IMR-90 (cell line): ENCODE measurements at places on chromosomes 6 and 20.

- no peak for DNase-seq
Measured at GRCh38 chr6:6728169-6728941, 139.8 kb downstream of the LY86 start.

GRCh38 chr20:14919501-14920081 lies 582.2 kb upstream of the FLRT3 start:
- DNase-seq, result no peak

DNA sequence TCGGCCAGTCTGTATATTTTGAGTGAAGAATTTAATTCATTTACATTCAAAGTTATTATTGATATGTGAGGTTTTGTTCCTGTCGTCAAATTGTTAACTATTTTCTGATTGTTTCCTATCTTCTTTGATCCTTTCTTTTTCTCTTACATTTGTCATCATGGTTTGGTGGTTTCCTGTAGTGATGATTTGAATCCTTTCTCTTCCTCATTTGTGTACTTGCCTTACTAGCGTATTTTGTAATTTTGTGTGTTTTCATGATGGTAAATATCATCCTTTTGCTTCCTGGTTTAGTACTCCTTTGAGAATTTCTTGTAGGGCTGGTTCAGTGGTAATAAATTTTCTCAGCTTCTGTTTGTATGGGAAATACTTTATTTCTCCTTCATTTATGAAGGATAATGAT lies 151.7 kb upstream of the CEP162 start:
- no peak for DNase-seq

DNA sequence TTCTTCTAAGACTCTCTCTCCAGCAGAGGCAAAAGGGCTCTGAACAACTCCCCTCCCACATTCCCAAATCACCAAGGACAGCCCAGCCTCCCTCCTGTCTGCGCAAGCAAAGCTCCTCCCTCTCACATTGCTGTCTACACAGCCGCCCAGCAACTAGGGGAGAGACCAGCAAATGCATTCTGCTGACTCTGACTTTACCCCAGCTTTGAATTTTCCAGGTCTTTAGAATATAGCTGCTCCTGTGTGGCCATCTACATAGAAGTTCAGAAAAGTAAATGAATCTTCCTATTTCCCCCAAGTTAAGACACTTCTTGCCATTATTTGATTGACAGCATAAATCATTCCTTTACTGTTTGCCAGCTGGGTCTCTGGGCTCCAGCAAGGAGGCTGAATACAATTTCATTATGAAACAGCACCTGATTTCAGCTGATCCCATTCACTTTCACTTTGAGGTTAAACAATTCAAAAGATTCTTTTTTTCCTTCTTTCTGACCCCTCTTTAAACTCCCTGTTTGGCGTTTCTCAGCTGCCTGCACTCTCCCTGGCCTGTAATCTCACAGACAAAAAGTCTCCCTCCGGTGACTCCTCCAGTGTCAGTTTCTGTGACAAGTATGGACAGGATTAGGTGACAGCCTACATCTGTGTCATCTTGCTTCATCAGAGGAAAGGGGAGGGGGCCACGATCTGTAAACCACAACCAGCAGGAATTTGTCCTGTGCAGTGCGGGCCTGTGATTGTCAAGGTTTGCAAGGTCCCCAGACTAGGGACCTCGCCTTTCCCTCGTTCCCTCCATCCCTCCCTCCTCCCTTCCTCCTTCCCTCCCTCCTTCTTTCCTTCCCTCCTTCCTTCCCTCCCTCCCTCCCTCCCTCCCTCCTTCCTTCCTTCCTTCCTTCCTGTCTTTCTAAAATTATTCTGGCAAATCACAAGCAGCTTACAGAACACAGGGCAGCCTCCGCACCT lies 205.6 kb upstream of the RIN2 start:
- DNase-seq, result peak; percentile 3

DNA sequence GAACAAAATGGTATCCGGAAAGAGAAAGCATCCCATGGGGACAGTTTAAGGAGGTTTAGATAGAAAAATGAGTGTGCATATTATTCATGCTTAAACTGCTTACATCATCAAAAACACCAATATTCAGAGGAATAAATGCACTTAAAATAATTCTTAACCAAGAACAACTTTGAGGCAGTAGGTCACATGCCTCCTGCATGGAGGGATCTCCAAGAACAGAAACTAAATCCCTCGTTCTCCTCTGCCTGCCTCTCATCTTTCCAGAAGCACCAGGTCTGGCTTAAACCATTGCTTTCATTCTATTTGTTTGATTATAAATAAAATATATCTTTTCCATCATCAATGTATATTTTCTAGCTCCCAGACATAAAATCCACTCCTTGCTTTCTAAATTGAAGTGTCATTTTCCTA lies 103.5 kb upstream of the QKI start:
- DNase-seq, result no peak

GRCh38 chr6:52415917-52416628 lies 4.1 kb upstream of the EFHC1 start:
- DNase-seq, result peak; percentile 60

- no peak for DNase-seq
Measured at GRCh38 chr20:47350181-47350550, 6.3 kb downstream of the ZMYND8 start.

DNA sequence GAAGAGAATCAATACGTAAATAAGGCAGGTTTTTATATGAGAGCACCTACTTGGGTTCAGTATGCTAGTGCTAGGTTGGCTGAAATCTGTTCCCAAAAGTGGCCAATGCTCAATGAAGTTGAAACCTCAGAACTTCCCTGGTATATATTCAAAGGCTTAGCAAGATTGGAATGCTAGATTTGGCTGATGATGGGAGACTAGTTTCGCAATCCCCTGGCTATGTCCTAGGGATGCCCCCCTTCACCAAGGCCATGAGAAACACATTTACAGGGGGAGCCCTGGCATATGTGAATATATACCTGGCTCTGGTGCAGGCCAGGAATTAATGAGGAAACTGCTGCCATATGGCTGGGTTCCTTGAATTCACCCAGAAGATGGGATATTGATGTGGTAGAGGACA lies 142.4 kb upstream of the C6orf118 start:
- no peak for DNase-seq

- DNase-seq, result no peak
Measured at GRCh38 chr6:25606151-25606550, 45.9 kb upstream of the SCGN start.

GRCh38 chr6:4318321-4318720 lies 182.9 kb upstream of the ECI2 start:
- no peak for DNase-seq

DNA sequence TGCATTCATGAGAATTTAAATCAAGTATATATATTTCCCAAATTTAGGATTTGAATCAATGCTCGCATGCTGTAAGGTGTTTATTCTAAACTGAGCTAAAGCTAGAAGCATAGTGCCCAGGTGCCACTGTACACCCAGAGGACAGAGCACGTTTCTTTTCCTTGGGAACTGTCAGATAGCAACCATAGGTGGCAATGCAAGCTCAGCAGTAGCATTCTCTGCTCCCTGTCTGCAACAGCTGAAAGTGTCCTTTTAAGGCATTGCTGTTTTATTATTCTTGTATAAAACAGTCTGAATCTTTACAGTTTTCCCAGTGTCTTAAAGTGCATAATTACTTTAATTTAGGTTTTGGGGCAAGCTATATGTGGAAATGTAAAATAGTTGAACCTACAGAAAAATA lies 443.4 kb upstream of the MMS22L start:
- DNase-seq, result no peak

DNA sequence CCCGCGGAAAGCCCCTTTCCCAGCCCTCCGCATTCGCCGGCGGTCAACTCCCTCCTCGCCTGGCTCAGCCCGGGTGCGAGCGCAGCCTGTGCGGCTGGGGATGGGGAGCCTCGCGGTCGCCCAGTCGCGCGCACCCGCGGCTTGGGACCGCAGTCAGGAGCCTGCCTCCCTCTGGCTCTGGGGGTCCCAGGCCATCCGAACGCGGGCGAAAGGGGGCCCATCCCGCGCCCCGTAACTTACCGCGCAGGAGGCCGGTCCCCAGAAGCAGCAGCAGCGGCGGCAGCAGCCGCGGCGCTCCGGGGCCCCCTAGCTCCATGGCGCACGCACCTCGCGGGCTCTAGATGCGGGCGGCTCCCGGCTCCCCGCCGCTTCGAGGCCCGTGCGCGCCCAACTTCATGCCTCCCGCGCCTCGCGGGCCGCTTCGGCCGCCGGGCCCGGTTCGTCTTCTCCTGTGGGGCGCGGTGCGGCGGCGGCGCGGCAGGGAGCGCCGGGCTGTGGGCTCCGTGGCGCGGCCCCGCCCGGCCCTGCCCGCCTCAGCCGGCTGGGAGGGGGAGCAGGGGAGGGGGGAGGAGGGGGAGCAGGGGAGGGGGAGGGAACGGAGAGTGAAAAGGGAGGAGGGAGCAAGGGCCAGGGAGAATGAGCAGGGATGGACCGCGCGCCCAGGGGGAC lies at the start of gene CHRNA4:
Gene CHRNA4, minus strand, starts transcription at position 500 of the 669 bp plus-strand sequence. Its CDS starts 184 bp downstream, at position 316.
- no peak for DNase-seq

DNA sequence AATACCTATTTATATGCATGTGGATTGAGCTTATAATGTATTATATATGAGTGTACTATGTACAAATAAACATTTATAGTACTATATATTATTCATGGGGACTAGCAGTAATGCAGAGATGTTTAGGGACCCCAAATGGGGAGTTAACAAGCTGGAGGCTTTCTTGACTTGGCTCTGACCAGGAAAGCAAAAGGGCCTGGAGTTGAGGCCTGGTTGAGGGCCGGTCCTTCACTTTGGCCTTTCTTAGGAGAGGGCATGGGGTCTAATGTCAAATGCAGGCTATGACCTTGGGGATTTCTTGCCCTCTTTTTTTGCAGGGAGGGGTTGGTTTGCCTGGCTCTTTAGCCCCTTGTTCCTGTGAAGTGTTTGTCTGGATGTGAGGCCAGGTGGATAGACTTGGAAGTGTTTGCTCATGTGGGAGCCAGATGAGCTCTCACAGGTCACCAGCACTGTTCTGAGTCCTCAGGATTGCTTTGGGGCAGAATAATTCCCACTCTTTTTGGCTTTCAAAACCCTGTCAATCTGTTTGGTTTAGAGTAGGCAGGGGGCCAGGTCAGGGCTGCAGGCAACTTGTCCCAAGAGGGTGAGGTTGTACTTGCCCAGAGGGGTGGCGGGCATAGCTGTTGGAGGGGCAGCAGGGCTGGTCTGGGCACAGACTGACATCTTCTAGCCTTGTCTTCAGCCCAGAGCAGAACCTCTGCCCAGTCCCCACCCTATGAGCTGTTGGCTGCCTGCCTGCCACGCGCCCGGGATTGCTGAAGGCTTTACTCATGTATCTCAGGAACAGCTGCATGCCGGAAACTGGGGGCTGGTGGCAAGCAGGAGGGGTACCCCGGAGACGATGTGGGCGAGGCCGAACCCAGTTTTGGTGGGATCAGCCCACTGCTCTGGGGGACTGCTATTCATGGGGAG lies 14.6 kb downstream of the TJAP1 start:
- peak; percentile 77 for DNase-seq

DNA sequence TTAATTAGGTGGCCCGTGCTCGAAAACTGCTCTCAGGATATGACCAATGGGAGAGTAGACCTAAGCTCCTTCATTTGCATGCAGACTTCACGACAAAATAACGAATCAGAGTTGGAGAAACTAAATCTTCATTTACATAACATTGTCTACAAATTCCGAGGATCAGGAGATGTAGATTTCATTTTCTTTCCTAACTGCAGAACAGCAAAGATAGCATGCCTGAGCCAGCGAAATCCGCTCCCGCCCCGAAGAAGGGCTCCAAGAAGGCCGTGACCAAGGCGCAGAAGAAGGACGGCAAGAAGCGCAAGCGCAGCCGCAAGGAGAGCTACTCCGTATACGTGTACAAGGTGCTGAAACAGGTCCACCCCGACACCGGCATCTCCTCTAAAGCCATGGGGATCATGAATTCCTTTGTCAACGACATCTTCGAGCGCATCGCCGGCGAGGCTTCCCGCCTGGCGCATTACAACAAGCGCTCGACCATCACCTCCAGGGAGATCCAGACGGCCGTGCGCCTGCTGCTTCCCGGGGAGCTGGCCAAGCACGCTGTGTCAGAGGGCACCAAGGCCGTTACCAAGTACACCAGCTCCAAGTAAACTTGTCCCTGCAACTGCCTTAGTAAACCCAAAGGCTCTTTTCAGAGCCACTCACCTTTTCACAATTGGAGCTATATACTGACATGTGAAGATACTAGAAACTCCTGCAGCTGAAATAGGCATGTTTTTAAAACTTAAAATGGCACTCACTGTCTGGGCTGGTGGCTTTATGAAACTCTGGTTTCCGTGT lies 96.5 kb downstream of the HFE start:
- peak; percentile 92 for DNase-seq

- peak; percentile 41 for DNase-seq
Measured at GRCh38 chr6:123913863-123914262, 110.2 kb downstream of the NKAIN2 start.

GRCh38 chr6:106527979-106528378 lies 101.3 kb downstream of the RTN4IP1 start:
- DNase-seq, result peak; percentile 98

GRCh38 chr6:53339424-53339823 lies 9.3 kb downstream of the ELOVL5 start:
- DNase-seq, result no peak

GRCh38 chr20:33725607-33726264 lies 5.6 kb upstream of the PXMP4 start:
- no peak for DNase-seq

GRCh38 chr6:34529665-34530327 lies 26.3 kb downstream of the SPDEF start:
- no peak for DNase-seq

DNA sequence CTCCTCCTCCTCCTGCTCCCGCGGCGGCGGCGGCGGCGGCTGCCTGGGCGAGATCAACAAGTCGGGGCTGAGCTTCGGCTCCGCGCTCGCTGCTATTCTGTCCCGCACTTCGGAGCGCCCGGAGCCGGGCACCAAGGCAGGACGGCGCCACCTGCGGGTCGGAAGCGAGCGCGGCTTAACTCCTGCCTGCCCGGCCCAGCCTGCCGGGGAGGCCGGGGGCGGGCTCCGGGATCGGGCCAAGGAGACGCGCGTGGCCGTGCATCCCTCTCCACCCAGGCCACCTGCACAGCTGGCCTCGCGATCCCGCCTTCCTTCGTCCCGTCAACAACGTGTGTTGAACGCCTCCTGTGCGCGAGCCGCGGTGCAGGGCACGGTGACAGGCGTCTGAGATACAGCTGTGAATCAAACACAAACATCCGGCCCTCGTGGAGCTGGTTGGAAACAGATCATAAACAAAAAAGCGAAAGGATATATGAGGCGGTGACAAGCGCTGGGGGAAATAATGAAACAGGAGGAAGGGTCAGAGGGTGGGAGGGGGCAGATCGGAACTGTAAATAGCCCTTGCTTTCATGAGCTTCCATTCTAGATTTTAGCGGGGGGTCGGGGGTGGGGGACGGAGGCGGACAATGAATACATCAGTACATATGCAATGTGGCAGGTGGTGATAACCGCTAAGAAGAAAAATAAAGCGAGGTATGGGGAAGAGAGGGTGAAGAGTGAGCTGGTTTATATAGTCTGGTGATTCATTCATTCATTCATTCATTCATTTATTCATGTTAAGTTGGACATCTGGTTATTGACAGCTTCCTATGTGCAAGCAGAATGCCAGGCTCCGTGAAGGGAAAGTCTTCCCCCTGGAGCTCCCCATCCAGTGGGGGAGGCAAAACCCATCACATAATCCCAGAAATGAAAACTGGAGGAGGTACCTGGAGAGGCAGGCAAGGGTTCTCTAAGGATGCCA lies 2.0 kb upstream of the KCNB1 start:
- DNase-seq, result peak; percentile 61

- no peak for DNase-seq
Measured at GRCh38 chr20:4120921-4121321, 105.6 kb upstream of the RNF24 start.

- peak; percentile 31 for DNase-seq
Measured at GRCh38 chr6:13708736-13709135, 2.9 kb downstream of the RANBP9 start.
